Stomach (tissue), 19 donors: ENCODE measurements at places on chromosomes 2 and 18.

- no peak for DNase-seq
These were observed 311.0 kb downstream of the ZEB2 start for GRCh38 chr2:144208924-144209323.

- peak; percentile 17 for DNase-seq
These were observed 227.7 kb downstream of the RPIA start for GRCh38 chr2:88919087-88919738.

DNA sequence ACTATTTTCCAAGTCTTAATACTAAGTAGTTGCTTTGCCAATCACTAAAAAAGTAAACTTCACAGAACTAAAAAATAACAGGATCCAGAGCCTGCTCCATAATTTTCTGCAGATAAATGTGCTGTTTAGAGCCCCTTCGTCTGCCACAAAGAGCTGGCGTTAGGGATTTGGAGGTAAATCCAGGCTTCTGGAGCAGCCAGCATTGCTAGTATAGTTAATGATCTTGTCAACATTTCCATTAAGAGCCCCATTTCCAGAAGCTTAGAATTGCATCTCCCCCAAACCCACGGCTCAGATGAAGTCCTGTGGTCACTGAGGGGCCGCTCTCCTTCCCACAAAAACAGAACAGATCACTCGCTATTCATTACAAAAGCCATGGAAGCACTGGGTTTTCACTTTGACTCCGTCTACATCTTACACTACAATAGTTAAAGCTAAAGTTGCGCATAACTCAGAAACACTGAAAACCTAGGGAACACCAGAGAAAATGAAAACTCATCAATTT lies 41.9 kb downstream of the ZNF516 start:
- DNase-seq: no peak

DNA sequence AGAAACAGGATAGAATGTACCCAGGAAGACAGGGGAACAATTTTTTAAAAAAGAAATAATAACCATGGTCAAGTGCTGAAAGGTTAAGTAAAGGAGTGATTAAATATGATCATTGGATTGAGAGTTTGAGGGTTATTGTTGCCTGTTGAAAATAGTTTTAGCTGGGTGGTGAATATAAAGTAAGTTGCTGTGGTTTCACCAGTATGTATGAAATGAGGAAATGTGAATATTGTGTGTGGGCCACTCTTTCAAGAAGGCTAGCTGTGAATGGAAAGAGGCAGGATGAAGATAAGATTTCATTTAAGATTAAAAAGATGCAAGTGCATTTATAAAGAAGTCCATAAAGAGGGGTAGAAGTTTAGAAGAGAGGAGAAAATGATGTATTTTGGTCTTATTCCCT lies 53.8 kb downstream of the GULP1 start:
- no peak for DNase-seq

DNA sequence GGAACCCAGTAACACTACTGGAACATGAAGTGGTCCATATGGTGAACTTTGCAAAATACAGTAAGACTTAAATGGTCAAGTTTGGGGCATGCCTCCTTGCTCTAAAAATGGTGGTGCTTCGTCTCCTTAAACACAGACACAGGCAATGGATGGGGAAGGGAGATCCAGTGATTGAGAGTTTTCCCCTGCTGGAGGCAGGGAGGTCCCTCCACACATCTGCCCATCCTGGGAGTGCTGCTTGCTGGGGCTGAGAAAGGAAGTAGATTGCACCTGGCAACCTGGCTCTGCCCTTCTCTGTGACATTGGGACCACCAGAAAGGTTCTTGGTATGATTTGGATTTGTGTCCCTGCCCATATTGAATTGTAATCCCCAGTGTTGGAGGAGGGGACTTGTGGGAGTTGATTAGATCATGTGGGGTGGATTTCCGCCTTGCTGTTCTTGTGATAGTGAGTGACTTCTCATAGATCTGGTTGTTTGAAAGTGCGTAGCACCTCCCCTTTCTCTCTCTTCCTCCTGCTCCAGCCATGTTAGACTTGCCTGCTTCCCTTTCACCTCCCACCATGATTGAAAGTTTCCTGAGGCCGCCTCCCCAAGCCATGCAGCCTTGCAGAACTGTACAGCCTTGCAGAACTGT lies 35.4 kb upstream of the SKOR2 start:
- no peak for DNase-seq

DNA sequence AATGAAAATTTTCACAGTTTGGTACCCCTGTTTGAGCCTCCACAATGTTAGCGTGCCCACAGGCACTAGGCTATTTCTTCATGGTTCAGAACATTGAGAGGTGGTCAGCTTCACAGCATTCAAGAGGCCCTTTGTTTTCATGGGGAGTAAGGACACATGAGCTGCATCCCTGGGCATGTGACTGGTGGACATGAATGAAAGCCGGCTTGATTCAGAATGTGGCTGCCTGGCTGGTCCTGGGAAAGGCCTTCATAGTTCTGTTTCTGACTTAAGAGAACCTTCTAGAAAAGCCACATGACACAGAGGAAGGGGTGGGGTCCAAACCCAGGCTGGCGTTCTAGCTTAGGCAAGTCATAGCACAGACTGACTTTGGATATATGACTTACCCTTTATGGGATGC lies 420.6 kb downstream of the CMPK2 start:
- no peak for DNase-seq

DNA sequence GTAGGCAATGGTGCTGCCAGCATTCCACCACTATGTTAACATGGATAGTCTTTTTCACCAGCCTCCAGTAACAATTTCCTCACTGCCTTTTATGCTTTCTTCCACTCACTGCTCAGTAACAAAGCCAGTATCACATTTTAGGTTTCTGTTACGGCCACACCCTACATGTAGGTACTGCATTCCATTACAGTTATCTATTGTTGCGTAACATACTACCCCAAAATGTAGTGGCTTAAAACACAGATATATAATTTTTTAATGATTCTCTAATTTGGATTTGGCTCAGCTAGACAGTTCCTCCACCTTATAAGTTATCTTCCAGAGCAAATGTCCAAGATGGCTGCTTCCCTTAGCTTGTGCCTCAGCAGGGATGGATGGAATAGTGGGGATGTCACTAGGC lies 498.7 kb upstream of the ACVR2A start:
- no peak for DNase-seq

DNA sequence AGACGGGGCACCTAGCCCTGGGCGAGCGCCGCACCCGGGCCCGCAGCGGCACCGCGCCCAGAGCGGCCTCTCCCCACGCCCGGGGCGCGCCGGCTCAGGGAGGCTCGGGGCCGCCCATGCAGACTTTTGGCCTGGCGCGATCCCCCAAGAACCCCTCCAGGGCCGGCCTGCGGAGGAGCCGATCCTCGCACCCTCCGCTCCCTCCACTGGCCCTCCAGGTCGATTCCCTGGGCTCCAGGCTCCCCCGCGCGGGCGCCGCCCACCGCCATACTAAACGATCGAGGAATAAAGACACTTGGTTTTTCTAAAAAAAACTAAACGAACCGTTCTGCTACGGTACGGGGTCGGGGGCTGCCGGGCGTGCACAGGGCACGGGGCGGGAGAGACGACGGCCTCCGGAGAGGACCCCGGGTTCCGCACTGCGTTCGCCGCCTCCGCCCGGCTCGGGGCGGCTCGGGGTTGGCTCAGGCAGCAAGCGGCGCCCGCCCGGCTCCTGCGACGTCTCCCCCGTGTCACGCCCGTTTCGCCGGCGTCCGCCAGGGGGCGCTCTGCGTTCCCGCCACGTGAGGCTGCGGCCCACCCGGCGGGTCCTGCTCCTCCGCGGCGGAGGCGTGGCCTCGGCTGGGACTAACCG lies 365 bp upstream of the KHK start:
- DNase-seq: peak; percentile 99

DNA sequence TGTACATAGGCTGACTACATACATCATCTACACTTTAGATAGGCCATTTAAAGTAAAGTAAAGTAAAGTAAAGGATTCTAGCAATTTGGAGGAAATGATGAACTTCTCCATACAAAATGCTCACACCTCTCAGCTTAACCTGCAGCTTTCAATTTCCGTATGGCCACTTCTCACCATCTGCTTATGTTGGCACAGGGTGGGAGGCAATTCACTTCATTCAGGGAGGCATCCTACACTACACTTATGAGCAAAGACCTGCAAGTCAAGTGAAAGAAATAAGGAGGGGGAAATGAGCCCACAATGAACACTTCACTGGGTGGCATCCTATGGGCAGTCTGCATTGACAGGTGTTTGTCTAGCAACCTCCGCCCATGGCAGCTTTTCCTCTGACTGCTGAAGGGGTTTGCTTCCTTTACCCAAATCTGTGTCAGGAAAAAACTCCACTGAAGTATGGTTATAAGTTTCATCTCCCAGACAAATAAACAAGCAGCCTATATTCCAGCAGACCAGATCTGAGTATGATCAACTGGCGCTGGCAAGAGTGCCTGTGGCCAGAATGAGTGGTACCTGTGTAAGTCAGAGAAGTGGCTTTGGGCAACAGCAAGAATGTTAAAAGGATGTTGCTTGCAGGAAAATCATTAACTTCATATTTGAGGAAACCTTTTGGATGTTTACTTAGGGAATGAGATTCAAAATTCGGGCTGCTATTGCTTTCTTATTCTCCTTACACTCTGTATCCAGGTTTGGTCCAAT lies 449.1 kb downstream of the TGIF1 start:
- DNase-seq: no peak

DNA sequence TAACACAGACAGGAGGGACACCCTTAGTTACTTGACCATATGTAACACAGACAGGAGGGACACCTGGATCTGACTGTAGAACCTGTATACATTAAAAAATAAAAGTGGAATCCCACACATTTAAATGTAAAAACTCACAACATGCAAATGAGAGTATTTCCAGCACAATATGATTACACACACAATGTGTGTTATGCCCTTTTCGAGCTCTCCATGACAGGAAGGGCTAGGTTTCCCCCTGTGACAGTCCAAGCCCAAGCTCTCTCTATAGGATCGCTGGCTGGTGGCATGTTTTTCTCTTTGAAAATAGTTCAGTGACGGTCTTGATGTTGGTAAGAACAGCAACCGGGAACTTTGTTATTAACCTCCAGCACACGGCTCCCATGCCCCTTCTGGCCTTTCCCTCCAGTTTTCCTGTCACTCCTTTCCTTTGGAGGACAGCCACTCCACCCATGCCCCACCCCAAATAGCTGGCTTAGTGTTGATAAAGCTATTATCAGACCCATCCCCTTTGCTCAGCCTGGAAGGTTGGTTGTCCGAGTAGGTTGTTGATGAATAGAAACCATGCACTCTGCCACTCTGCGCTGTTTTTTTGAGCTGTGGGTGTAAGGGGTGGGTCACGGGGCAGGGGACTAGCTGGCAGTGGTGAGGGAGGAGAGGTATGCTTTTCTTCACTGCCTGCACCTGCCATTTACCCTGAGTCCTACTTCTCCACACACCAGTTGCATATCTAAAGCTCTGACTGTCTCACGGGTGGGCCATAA lies 2.7 kb downstream of the RASGRP3 start:
- no peak for DNase-seq

GRCh38 chr18:77323640-77324299 lies 74.1 kb downstream of the GALR1 start:
- DNase-seq: no peak

DNA sequence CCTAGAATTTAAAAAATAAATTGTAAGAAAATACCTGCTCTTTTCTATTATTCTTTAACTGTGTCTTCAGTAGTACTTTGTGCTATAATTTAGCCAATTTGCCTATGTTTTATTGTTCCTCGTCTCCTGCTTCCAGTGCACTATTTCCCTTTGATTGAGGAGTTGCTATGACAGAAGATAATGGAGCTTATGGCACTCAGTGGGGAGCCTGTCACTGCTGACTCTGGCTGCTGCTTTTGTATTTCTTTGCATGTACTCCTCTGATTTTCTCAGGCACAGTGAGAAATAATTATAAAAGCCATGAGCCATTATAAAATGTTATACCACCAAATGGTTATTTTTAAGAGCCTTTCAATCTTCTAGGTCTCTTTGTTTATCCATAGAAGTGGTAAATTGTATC lies 1310.8 kb upstream of the SLC39A10 start:
- DNase-seq: no peak

DNA sequence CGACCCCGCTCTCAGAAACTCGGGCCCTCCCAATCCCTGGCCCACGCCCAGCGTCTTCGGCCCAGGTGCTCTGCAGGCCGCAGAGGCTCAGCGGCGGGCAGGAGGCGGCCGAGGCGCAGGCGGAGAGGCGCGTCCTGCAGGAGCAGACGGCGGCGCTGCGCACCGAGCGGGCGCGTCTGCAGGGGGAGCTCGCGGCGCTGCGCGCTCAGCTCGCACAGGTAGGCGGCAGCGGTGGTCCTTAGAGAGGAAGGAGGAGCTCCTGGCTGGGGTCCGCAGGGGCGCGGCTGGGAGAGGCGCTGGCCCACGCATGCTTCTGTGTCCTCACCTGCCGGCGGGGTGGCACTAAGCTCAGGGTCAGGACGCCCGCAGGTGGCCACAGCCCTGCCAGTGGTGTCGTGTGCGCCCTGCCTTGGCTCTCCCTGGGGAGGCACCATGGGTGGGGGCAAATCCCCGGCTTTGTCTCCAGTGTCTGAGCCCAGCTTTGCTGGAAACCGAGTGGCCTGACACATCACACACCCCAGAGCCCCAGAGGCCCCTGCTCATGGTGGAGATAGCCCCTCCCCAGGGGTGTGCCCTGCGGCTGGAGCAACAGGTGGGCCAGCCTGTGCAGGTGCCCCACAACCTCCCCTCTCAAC lies 14.9 kb upstream of the SNED1 start:
- DNase-seq: peak; percentile 87

DNA sequence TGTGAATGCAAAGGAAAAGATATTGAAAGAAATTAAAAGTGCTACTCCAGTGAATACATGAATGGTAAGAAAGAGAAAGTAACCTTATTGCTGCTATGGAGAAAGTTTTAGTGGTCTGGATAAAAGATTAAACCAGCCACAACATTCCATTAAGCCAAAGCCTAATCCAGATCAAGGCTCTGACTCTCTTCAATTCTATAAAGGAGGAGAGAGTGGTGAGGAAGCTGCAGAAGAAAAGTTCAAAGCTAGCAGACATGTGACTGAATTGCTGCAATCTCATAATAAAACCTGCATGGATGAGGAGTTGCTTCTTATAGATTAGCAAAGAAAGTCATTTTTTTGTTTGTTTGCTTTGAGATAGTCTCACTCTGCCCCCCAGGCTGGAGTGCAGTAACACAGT lies 130.2 kb downstream of the DNAH6 start:
- no peak for DNase-seq

GRCh38 chr2:77513191-77513590 lies 9.0 kb downstream of the LRRTM4 start:
- DNase-seq: no peak

DNA sequence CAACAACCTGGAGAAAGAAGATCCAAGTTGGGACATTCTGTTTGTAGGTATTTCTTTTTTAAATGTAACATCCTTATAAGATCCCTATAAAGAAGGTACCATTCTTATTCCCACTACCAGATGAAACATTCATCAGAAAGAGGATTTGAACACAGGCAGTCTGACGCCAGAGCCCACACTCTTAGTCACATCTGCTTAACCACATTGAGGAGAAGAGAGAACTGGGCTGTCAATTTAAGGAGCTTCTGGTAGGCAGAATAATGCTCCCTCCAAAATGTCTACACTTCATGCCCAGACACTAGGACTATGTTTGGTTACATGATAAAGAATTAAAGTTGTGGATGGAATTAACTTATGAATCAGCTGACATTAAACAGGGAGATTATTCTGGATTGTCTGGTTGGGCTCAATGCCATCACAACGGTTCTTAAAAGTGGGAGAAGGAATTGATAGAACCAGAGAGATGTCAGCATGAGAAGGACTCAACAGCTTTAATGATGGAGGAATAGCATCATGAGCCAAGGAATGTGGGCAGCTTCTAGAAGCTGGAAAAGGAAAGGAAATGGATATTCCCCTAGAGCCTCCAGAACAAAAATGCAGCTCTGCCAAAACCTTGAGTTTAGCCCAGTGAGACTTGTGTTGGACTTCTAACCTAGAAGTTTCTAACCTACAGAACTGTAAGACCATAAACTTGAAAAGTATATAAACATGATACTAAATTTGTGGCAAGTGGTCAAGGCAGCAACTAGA lies 82.2 kb downstream of the KLF7 start:
- DNase-seq: no peak
